ENCODE measurements at places on chromosomes 2 and 18. TPM values are rescaled to one million over a fixed set of nuclear protein-coding genes. Genes with fewer than 3 reads are reported as not detected.

DNA sequence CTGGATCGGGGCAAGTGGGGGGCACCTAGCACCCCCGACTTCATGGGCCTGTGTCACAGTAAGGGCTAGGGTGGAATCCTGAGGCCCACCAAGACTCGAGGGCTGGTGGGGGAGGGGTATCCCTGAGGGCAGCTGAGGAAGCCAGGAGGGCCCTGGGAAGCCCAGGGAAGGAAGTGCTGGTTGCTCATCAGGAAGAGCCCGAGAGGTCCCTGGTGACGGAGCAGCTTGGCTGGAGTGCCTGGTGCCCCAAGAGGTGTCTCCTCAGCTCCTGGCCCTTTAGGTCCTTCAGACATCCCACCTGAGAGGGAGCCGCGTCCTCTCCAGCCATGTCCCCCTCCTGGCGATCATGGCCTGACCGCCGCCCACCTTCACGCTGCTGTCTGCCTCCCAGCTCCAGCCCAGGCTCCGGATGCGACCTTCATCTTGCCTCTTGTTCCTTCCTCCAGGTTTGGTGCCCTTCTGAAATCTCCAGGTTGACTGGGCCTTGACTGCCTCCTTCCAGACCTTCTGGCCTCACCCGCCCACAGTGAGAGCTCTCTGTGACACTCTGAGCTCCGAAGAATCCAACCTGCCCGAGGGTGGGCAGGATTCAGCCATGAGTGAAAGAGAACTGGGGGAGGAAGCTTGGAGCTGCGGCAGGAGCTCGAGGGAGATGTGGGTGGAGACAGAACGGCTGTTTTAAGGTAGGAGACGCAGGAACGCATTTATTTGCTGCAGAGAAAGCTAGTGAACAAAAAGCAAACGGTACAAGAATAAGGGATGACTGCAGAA is 42.7 kb upstream of the SEMA4C start:
- DNase-seq, result no peak
- no peaks in the 10 kb centered on the region for H3K36me3 ChIP-seq
- H3K27ac ChIP-seq, result no peak overlapping the region
- no peaks in the 10 kb centered on the region for H3K4me1 ChIP-seq

NCK2 gene
- total RNA-seq, result 26.7 TPM

COLEC11 gene
- 0.15 TPM for total RNA-seq

GRCh38 chr2:194363878-194364277 is 1293.1 kb upstream of the SLC39A10 start:
- H3K27ac ChIP-seq, result no peak overlapping the region
- H3K4me3 ChIP-seq, result no peak overlapping the region
- H3K4me1 ChIP-seq, result no peaks in the 10 kb centered on the region
